ENCODE measurements at places on chromosomes 12 and 14. TPM values are rescaled to one million over a fixed set of nuclear protein-coding genes. Genes with fewer than 3 reads are reported as not detected.

The PTHLH gene
- 0.41 TPM for total RNA-seq

The PTPRO gene
- total RNA-seq = not detected

The PAX9 gene
- total RNA-seq = not detected

The TAS2R8 gene
- not detected for total RNA-seq

The HELB gene
- 1.4 TPM for total RNA-seq

The ETNK1 gene
- total RNA-seq = 26.1 TPM

The FAM222A gene
- total RNA-seq = 4.2 TPM

Measured in A172 (cell line).